ENCODE measurements at places on chromosomes 4 and X. TPM values are rescaled to one million over a fixed set of nuclear protein-coding genes. Genes with fewer than 3 reads are reported as not detected.

MAGEC1 gene
- not detected for total RNA-seq

OPHN1 gene
- 39.1 TPM for total RNA-seq

ADGRG4 gene
- total RNA-seq: not detected

KIT gene
- 57.9 TPM for total RNA-seq

GPRASP1 gene
- 31.0 TPM for total RNA-seq

CORIN gene
- 0.82 TPM for total RNA-seq

CXCL3 gene
- 0.41 TPM for total RNA-seq

ARHGAP6 gene
- total RNA-seq: 3.3 TPM

SLC6A14 gene
- total RNA-seq: not detected

MAP3K15 gene
- total RNA-seq: 0.82 TPM

ANXA10 gene
- total RNA-seq: not detected

HSFX1 gene
- 1.2 TPM for total RNA-seq

SLC9A7 gene
- 30.6 TPM for total RNA-seq

ASMT gene
- total RNA-seq: 0.41 TPM

CT45A2 gene
- not detected for total RNA-seq

BEND4 gene
- total RNA-seq: 5.7 TPM

TEX13D gene
- total RNA-seq: not detected

SYNPO2 gene
- 1.6 TPM for total RNA-seq

GPR50 gene
- total RNA-seq: not detected

PPBP gene
- 4.1 TPM for total RNA-seq

POU4F2 gene
- not detected for total RNA-seq

CXCL9 gene
- total RNA-seq: not detected

PRICKLE3 gene
- under 0.01 TPM for total RNA-seq

SRPK3 gene
- total RNA-seq: under 0.01 TPM

SCOC gene
- 104 TPM for total RNA-seq

CTAG1A gene
- not detected for total RNA-seq

SPATA4 gene
- 0.82 TPM for total RNA-seq

SLC25A31 gene
- total RNA-seq: not detected

TBX22 gene
- total RNA-seq: under 0.01 TPM

DIPK2B gene
- 1.6 TPM for total RNA-seq

CABS1 gene
- not detected for total RNA-seq

BEND2 gene
- total RNA-seq: not detected

CCDC110 gene
- total RNA-seq: 0.41 TPM

NPFFR2 gene
- 0.41 TPM for total RNA-seq

SERPINA7 gene
- not detected for total RNA-seq

ING2 gene
- 16.3 TPM for total RNA-seq

AKAP14 gene
- not detected for total RNA-seq

H2BW2 gene
- not detected for total RNA-seq

IL15 gene
- 1.2 TPM for total RNA-seq

NAA11 gene
- not detected for total RNA-seq

RTL9 gene
- total RNA-seq: under 0.01 TPM

ZFYVE28 gene
- 3.7 TPM for total RNA-seq

GLUD2 gene
- total RNA-seq: 1.2 TPM

MPP1 gene
- 20.0 TPM for total RNA-seq

THOC2 gene
- total RNA-seq: 80.7 TPM

ALG13 gene
- total RNA-seq: 36.3 TPM

BEX5 gene
- total RNA-seq: 55.4 TPM

KCNE5 gene
- 1.2 TPM for total RNA-seq

PARM1 gene
- total RNA-seq: 7.3 TPM

SPIN2B gene
- total RNA-seq: 9.8 TPM

MAGEB1 gene
- not detected for total RNA-seq

ABCG2 gene
- total RNA-seq: 21.6 TPM

HSPA4L gene
- total RNA-seq: 8.2 TPM

TCEAL5 gene
- total RNA-seq: 6.9 TPM

FHIP1A gene
- 2.0 TPM for total RNA-seq

ADH6 gene
- not detected for total RNA-seq

Data from frontal cortex (tissue), 4 donors.